NCI-H524 treated with DMSO at 0.1 percent for 48 hours (cell line): ENCODE measurements at places on chromosomes 5 and 9.
A peak's percentile ranks its signal among the peaks of the same experiment; 100 is the strongest.

DNA sequence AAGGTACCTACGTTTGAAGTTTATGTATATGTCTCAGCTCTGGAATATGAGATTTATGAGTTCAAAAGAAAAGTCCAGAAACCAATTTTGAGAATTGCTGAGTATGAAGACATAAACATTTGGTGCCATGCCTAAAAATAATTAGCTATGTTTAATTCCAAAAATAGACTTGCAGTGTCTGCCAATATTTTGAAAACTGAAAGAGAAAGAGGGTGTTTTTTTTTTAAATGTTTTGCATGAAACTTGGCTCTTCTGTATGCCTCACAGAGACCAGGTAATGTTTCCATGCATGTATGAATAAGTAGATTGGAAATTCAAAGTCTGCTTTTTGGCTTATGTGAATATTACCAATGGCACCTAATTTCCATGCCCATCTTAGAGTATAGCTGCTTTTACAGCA is 634.4 kb upstream of the C9orf72 start:
- no peak for DNase-seq

- DNase-seq = no peak
Observed at GRCh38 chr9:98657897-98658296, 50.8 kb downstream of the GABBR2 start.

DNA sequence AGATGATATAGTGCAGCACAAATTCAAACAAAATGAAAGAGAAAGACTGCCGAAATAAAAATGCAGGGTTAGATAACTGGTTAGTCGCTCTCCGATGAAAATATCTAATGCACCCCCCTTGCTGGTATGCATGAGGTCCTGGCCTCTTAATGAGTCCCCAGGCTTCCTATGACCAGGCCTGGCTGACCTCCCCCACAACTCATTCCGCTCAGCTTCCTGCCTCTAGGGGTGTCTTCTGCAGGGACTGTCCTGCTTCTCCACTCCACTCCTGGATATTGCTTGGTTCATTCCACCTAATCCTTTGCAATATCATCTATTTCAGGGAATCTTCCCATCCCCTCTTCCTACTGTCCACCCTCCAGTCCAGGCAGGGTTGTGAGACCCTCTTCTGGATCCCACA is 341.8 kb downstream of the ASTN2 start:
- no peak for DNase-seq

- DNase-seq = no peak
Observed at GRCh38 chr9:130845901-130846481, 10.9 kb downstream of the ABL1 start.

DNA sequence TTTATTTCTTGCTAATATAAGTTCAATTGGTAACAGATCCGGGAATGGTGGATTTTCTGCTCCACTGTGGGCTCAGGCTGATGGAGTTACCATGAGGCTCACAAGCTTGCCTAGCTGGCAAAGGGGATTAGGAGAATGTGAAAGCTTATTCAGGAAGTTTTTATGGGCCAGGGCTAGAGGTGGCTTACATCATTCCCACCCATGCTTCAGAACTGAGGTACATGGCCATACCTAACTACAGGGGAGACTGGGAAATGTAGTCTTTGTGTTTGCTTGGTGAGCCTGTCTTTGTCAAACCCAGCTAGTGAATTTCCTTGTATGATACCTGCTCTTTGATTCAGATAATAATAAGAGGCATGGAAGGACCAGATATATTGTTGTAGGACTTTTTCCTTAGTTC is 105.9 kb upstream of the DHFR start:
- DNase-seq = no peak

DNA sequence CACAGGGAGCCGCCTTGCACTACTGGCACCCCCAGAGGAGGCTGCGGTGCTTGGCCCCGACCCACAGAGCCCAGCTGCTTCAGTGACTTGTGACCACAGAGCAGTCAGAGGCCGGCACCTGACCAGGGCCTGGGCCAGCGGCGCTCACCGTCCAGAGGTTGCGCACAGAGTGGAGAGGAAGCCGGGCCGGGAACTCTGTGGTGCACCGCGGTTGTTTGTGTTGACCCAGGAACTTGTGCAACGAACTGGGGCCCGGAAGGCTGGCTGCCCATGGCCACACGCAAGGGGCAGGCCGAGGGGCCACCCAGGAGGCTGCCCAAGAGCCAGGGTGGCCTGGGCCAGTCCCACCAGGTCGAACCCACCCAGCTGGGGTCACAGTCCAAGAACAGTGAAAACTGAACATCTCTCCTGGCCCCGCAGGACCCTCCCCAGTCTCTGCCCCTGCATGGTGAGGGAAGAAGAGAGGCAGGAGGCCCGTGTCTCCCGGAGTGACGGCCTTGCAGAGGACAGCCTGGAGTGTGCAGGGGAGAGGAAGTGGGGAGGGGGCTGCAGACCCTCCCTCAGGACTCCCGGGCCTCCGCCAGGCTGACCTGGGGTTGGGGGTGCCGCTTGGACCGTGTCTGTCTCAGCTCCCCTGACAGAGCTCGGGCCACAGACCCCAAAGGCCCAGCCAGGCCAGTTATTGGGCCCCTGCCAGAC is 42.8 kb upstream of the EGFL7 start:
- no peak for DNase-seq

- DNase-seq = no peak
Observed at GRCh38 chr9:4879115-4879558, 86.4 kb downstream of the RCL1 start.

DNA sequence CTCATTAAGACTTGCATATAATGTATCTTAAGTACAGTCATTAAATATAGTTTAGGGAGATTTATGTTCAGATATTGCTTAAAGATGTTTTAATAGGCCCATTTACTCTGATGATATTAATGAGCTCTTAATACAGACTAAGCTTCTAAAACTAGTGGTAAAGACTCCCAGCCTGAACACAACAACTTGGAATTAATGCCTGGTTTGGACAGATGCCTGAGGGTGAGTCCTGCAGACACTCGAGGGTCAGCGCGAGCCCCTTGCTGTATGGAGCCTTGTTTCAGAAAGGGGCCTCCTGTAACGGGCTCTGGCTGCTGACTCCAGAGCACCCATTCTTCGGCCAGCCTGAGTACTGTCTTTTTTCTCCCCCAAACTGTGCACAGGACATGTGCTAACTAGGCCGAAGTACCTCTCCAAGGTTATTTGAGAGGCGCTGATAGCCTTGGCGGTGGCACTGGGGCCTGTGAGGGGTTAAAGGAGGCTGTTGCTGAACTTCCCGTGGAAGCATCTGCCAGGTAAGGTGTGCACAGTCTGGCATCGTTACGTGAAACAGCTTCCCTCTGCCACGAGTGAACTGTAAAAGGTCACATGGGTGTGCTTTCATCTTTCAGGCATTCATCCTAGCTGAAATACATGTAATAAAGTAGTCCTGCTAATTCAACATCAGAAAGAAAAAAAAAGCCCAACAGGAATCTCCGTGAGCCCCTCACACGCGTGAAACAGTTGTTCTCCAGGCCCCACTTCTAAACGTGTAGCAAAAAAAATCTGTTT is 113.4 kb downstream of the MVB12B start:
- peak; percentile 83 for DNase-seq

- DNase-seq = no peak
Observed at GRCh38 chr5:139636975-139637408, 11.2 kb upstream of the CXXC5 start.

GRCh38 chr9:5321058-5321457 is 16.5 kb upstream of the RLN2 start:
- no peak for DNase-seq
